ENCODE measurements at places on chromosomes 1 and 21.

DNA sequence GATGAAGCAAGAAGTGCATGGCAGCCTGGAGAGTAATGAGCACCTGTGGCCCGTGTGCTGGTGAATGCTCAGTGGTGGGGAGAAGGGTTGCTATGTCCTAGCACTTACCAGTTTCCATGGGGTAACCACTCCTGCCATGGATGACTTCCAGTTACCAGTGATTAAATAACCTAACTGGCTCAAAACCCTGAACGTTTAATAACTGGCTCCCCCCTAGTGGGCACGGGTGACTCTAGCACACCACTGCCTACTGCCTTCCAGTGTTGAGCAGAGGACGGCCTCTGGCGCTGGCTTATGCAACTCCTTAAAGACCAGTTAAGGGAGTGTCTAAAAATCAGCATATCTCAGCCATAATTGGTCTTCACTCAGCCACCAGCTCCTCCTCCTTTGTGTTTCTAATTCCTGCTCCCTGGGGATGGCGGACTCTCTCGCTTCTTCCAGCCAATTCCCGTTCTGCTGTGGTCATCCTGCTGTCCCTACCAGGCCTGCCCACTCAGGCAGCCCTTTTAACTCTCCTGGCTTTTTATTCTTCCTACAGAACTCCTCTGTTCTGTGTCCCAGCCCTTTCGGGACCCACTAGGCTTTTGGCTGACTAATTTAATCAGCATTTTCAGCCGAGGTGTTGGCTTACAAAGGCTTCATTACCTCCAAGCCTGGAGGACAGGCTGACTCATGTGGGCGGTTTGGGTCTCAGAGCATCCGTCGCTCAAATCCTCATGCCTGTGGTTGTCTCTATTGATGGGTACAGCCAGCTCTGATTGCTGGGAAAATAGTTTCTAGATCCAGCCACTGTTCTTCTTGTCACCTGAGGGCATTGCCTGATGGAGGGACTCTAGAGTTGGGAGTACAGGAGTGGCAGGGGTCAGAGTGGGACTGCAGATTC lies 332.4 kb downstream of the CAMTA1 start:
- no peak for DNase-seq

- DNase-seq = no peak
Measured at GRCh38 chr1:243391355-243391754, 135.5 kb downstream of the SDCCAG8 start.

- peak; percentile 19 for DNase-seq
Measured at GRCh38 chr1:42934541-42935312, 23.9 kb downstream of the SLC2A1 start.

DNA sequence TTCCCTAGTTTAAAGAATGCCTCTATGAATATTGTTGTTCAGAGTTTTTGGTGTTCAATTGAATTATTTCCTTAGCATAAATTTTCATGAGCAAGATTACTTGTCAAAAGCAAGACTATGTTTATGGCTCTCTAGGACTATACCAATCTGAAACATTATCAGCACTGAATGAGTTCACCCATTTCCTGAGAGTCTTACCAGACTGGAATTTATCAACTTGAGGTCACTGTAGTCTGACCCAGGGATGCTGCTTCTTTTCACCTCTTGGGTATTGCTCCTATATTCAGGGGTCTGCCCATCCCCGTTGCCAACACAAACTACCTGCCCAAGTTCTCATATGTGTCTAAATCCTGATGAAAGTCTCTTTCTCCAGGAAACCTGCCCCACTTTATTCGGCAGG lies 42.6 kb downstream of the OPTC start:
- no peak for DNase-seq

- DNase-seq = no peak
Measured at GRCh38 chr1:201501812-201502510, 5.0 kb downstream of the CSRP1 start.

DNA sequence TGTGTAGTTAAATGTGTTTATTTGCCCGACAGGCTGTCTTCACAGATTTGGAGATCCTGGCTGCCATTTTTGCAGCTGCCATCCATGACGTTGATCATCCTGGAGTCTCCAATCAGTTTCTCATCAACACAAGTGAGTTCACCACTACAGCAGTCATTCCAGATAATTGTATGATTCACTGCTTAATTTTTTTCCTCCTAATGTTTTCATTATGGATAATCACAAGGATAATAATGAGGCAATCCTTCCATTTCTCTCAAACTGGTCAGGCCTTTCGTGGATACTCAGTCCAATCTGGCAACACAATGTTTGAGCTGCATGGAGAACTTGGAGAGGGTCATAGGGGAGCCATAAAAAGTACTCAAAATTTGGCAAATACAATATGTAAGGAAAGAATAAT lies 168.3 kb upstream of the SGIP1 start:
- no peak for DNase-seq

GRCh38 chr1:89429062-89429461 lies 65.2 kb downstream of the GBP6 start:
- DNase-seq = no peak

- no peak for DNase-seq
Measured at GRCh38 chr1:53107570-53108322, 34.7 kb downstream of the SLC1A7 start.

- no peak for DNase-seq
Measured at GRCh38 chr1:220798338-220798737, 11.6 kb downstream of the MTARC1 start.

DNA sequence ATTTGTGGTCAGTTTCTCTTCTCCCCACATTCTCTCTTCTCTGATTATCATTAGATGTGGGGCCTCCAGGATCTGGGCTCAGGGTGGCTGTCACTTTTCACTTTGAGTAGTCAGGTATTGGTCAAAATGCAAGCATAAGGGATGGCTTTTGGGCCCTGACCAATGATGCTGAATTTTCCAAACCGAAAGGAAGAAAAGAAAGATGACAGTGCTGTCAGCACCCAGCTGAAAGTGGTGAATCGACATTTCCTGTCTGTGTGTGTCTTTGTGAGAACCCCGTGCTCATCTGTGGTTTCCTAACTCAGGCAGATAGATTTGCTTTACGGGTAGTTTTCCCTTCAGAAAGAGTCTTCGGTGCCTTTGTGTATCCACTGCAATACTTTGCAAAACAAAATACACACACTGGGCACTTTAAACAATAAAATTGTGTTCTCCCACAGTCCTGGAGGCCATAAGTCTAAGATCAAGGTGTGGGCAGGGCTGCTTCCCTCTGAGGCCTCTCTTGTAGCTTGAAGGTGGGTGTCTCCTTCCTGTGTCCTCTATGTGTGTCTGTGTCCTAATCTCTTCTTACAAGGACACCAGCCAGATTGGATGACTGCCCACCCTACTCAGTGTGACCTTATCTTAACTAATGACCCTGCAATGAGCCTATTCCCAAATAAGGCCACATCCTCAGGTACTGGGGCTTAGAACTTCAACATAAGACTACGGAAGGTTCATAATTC lies 274.8 kb upstream of the AJAP1 start:
- no peak for DNase-seq

DNA sequence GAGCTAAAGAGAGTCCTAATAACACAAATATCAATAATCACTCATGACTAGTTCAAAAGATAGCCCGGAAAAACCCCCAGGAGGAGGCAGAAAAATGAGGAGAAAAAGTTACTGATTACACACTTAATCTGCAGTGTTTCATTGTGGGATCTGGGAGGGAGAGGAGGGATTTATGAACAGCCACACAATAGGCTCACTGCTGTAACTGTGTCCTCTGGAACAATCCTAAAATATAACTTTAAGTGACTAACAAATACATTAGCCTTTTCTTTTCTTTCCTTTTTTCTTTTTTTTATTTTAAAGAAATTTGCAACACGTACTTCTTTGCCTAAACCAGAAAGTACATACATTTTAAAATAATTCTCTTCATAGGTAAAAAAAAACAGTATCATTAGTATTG lies 106.3 kb upstream of the LBR start:
- DNase-seq = no peak

DNA sequence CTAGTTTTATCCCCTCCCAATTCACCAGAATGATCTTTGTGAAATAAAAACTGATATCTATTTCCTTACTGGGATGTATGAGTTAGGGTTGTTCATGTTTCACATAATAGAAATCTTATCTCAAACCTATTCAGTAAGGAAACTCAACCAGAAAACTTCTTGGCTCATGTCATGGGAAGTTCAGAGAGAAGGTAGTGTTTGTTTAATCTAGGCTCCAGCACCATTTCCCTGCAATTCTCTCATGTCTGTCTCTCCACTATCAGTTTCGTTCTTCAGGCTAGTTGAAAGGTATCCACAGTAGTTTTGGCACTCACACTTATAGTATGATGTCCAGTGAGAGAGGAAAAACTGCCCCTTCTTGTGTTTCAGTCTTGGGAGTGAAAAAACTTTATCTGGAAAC lies 34.6 kb upstream of the UHMK1 start:
- no peak for DNase-seq

DNA sequence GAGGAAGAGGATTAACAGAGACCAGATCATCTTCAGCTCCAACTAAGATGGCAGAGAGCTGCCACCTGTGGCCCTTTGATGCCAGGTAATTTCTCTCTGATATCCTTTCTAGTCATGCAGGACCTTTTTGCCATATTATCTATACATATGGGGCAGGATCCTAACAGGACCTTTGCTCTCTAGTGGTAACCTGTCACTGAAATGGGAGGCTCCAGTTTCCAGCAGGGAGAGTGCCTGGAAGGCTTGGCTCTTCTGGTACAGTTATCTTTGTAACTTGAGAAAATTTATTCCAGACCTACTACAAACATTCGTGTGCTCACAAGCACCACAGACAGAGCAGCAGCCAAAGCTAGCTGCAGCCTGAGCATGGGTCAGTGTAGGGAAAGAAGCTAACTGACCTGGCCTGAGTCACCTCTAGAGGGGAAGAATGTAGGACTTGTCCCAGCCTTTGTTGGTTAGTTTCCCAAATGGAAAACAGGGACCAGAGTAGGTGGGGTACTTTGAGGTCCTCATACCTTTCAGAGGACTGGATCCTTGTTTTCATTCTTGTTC lies 86.5 kb upstream of the MACF1 start:
- DNase-seq = no peak

DNA sequence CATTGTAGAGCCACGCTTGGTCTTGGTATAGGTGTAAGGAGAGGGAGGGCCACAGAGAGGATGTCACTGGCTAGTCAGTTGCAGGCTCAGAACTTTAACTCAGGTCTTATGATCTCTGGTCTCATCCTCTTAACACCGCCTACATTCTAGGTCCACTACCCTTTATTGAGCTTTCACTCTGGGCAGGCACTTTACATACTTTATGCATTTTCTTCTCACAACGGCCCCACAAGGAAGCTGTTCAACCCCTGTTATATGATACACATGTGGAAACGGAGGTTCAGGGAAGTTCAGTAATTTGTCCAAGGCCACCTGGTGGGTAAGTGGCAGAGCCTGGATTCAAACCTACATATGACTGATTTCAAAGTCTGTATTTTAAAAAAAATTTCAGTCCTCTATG lies 25.3 kb upstream of the RCAN3 start:
- DNase-seq = no peak

DNA sequence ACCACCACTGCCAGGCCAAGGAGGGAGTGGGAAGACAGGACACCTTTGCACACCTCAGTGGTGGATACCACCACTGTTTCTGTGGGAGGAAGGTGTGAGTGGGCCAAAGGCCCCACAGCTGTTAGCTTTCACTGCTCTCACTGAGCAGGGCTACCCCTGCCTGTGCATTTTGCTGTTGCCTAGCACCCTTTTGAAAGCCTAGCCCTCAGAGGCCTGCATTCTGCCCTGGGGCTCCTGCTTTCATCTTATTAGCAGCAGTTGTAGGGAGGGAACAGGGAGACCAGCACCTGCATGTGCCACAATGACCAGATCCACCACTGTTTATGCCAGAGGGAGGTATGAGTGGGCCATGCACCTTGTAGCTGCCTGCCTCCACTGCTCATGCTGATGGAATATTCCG lies 110.9 kb upstream of the C21orf91 start:
- DNase-seq = no peak

DNA sequence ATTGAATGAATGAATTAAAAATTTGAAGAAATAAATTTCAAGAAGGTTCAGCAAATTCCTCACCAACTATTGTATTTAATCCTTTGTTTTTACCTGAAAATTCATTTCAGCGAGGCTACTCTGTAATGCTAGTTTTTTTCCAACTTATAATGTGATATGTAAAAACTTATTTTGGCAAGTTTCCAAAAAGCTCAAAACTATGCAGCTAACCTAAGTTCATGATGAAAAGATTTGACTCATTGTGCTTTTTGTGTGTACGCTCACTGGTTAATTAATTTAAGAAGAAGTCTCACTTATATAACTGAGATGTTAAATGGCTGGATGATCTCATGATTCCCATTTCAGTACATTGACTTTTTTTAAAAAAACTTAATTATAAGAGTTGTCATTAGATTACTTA lies 196.0 kb upstream of the SAMSN1 start:
- DNase-seq = no peak

DNA sequence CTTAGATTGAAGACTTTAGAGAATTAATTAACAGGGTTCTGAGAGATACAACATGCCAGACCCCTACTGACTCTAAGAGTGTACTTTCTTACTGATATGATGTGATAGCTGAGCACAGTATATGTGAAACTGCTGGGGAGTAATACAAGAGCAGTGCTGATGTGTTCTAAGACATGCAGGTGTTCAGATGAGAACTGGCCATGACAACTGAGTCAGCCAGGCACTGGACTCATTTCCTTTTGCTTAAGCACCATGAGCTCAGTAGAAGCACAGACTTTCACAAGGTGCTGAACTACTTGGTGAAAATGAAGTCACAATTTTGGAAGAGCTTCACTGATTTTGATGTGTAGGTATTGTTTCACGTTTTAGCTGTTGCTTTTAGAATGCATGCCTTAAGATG lies 15.9 kb upstream of the POGZ start:
- DNase-seq = no peak

- no peak for DNase-seq
Measured at GRCh38 chr1:76237211-76237610, 162.7 kb downstream of the ST6GALNAC3 start.

GRCh38 chr21:28789523-28789922 lies 203.2 kb downstream of the LTN1 start:
- DNase-seq = no peak

DNA sequence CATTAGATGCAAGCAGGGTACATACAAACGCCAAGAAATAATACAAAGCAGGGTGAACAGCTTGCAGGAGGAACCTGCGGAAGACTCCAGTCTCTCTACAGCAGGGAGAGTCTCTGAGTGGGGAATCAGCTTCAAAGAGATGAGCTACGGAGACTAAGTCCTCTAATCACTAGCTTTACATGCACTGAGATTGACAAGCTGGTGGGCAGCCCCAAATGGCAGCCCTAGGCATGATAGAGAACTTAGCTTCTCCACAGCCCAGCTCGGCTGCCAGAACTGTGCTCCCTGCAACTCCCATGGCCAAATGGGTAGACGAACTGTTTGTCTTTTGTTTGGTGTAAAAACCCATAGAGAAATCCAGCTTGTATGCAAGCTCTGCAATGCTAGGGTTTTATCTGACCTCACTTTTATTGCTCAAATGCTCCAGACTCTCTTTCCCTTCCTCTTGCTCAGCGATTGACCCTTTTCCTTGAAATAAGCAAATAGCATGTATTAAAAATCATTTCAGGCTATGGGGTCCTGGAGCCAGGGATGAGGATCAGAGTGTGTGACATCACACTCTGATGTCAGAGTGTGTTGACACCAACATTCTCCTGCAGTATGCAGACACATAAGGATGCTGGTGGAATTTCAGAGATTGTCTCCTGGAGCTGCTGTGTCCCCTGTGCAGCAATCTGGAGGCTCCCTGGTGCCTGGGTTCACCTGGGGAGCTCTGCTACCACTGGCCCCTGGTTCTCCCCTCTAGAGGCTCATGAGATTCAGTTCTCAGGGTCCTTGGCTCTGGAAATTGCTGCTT lies 238.5 kb downstream of the TTLL7 start:
- DNase-seq = no peak

All from colonic mucosa (tissue), 4 donors.